ENCODE measurements at places on chromosomes 2 and 18.

DNA sequence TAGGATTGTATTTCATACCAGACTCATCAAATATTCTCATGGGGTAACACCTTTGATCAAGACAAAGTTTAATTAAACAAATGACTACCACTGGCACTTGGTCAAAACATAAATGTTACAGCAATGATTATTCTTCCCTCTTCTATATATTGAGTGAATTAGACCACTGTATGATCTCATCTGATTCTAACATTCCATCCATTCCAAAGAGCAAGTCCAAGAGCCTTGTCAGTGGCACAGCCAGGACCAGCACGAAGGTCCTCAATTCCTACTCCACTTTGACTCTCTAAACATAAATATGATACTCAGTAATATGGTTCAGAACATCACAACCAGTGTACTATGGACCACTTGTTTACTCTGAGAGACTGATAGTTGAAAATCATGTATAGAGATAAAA is 86.4 kb downstream of the AP1S3 start:
- DNase-seq = no peak

DNA sequence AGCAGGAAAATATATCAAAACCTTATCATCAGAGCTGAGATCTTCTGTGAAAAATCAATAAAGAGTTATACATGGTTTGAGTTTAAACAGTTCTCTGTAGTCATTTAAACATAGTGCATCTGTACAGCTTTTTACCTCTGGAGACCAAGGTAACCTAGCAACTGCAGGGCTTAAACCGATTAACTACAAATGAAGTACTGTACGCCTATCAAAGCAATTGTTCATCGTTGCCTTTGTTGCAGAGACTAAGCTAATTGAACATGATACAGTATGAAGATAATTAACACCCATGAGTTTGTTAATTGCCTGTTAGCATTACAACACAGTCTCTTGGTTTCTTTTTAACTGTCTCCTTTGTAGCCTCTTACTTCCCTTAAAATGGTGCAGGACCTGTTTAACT is 147.9 kb downstream of the LNPK start:
- DNase-seq = no peak

GRCh38 chr2:120396861-120397811 is 51.2 kb downstream of the INHBB start:
- no peak for DNase-seq

- DNase-seq = no peak
These were observed 143.5 kb downstream of the RTN4 start for GRCh38 chr2:54906716-54907115.

DNA sequence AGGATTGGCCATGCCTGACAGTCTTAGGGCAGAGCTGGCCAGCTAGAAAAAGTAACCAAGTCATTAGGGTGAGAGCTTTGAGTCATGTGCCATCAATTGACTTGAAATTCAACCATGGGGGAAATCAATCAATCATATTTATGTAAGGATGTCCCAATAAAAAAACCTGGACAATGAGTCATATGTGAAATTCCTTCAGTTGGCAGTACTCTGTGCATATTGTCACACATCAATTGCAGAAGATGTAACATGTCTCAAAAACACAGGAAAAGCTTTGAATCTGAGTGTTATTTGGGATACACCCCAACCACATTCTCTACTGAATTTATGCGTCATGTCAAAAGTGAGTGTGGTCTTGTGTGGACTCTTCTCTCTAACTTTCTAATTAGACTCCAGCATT is 1004.1 kb upstream of the NRXN1 start:
- no peak for DNase-seq

GRCh38 chr2:98692090-98693054 is 38.6 kb downstream of the MGAT4A start:
- DNase-seq = no peak

DNA sequence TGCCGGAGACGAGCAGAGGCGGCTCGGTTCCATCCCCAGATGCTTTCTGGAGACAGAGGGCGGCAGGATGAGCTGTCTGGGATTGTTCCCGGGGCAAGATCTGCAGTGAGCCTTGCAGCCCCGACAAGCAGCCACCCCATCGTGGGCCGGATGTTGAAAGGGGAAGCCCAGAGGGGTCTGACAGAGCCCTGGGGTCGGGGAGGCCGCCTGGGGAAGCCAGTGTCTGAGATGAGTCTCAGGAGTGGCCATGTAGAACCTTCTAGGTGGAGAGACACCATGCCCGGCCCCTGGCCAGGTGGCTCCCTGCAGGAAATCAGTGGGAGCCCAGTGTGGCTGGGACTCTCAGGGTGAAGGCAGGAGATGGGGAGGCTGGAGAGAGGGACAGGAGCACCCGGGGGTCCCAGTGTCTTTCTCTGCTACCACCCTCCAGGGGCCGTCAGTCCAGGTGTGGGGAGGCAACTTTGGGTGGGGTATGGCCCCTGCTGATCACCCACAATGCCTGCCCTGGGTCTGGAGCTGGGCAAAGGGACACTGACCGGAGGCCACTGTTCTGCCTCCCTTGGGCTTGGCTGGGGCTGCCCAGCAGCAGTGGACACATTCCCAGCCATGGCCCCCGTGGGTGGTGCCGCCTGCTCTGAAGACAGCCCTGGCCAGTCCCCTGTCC is 128.3 kb upstream of the HS6ST1 start:
- no peak for DNase-seq

DNA sequence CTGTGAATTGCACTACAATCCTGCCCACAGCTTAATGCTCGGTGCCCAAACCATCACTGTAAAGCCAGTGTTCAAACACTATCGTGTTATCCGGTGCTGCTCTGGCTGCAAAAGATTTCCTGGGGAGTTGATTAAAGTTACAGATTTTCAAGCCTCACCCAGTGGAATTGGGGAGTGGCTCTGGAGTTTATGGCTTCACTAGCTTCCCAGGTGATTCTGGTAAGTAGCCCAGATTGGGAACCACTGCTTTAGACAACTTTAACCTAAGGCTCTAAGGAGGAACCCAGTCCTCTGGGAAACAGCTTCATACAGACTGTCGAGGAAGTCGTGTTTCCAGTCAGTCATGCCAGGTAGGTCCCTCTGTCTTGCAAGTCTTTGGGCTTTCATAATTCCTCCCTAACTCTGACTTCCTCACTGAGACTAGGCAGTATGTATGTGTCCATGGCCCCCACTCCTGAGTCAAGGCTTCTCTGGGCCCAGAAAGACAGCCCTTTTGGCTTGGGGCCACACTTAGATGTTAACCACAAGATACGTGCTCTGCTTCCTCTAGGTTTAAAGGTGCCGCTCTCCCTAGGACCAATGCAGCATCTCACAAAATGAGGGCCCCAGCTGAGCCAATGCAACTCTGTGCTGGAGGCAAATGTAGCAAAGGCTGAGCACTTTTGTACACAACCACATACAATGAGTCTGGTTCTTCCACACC is 299.7 kb downstream of the PRKCE start:
- no peak for DNase-seq

Measured in stimulated activated CD4-positive, alpha-beta T cell treated with anti-CD3 and anti-CD28 coated beads, Interleukin-12 subunit alpha, Interleukin-12 subunit beta, amount 100 ng/mL, for 24 hours (primary cell).